ENCODE measurements at places on chromosomes 12 and 14.

GRCh38 chr14:96567289-96567899 lies 65.2 kb downstream of the PAPOLA start:
- peak; percentile 19 for DNase-seq

DNA sequence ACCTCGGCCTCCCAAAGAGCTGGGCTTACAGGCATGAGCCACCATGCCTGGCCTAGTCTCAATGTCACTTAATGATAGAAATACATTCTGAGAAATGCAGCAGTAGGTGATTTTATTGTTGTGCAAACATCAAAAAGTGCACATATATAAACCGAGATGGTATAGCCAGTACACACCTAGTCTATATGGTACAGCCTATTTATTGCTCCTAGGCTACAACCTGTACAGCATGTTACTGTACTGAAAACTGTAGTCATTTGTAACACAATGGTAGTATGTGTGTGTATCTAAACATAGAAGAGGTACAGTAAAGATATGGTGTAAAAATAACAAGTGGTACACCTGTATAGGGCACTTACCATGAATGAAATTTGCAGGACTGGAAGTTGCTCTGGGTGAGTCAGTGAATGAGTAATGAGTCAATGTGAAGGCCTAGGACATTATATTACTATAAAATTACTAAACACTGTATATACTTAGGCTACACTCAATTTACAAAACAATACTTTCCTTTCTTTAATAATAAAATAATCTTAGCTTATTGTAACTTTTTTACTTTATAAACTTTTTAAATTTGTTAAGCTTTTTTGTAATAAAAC lies 166.7 kb upstream of the SYT1 start:
- peak; percentile 28 for DNase-seq

GRCh38 chr14:65170768-65171507 lies 68.6 kb upstream of the MAX start:
- DNase-seq, result peak; percentile 44

- DNase-seq, result no peak
Observed at GRCh38 chr12:19970821-19971220, 397.5 kb upstream of the PDE3A start.

- DNase-seq, result no peak
Observed at GRCh38 chr14:101503431-101504095, 57.7 kb upstream of the DIO3 start.

GRCh38 chr14:98252820-98253219 lies 1019.2 kb downstream of the BCL11B start:
- no peak for DNase-seq

GRCh38 chr14:95322651-95323050 lies 2.9 kb upstream of the CLMN start:
- no peak for DNase-seq

- no peak for DNase-seq
Observed at GRCh38 chr12:102549691-102550090, 69.3 kb upstream of the IGF1 start.

GRCh38 chr14:80700601-80701000 lies 240.9 kb downstream of the CEP128 start:
- DNase-seq, result no peak

DNA sequence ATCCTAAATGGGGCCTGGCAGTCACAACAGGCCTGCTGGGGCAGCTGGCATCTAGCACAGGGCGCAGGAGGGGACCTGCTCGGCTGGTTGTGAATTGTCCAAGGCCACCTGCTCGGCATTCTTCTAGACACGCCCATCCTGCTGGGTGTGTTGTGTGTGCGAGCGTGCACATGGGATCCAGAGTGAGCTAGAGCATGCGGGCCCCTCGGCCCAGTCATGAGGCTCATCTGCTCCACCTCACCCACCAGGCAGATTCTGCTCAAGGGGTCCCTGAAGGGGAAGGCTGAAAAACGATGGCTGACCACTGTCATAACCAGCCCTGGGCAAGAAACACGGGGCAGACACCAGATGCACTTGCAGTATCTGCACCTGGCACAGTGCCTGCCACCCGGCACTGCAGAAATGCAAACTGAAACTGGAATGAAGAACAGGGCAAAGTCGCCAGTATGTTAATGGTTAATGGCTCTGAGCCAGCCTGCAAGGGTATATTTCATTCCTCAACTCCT lies 31.8 kb downstream of the MAX start:
- DNase-seq, result no peak

GRCh38 chr12:22209422-22209821 lies 125.1 kb downstream of the ST8SIA1 start:
- DNase-seq, result no peak

- no peak for DNase-seq
Observed at GRCh38 chr12:57887631-57888408, 41.3 kb upstream of the CTDSP2 start.

DNA sequence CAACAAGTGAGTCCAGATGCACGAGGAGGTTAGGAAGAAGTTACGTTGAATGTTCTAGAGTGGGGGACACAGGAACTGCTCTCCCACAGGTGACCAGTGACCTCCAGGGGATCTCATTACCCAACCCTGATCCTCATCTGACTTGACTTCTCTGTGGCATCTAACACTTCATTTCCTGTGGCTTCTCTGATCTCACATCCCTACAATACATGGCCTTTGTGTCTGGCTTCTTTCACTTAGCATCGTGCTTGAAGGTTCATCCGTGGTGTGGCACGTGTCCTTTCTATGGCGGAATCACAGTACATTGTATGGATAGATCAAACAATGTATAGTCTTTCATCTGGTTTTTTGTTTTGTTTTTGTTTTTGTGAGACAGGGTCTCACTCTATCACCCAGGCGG lies 19.3 kb downstream of the CFAP251 start:
- DNase-seq, result no peak

GRCh38 chr12:14167005-14167628 lies 185.7 kb upstream of the GRIN2B start:
- peak; percentile 67 for DNase-seq

GRCh38 chr14:69259527-69260189 lies at the start of gene GALNT16:
Gene GALNT16, plus strand, starts transcription at chr14:69260158. Its CDS starts 133 bp downstream, at chr14:69260291.
- DNase-seq, result peak; percentile 22

DNA sequence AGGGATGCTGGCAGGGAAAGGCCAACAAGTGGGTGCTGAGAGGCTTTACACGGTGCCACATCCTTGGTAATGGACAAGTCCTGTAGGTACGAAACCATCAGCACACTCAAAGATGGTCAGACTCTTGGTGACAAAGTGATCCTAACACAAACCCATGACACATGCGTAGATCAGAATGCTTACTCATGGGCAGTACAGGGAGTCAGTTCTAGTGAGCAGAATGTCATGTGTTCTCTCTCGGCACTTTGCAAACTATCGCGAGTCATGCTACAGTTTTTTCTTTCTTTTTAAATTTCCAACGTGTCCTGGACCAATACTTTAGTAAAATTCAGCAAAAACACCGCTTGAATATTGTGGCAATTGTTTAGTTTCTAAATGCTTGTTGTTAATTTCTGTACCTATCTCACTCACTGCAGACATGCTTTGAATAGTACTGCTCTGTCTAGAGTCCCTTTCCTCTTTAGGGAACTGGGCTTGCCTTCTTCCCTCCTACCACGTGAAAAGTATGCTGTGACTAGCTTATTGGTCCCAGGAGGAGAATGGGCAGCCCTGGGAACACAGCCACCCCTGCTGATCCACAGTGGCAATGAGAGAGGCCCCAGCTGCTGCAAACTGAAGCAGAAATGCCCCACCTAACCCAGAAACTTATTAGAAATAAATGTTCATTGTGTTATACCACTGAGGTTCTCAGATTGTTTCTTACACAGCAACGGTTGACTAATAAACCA lies 62.4 kb downstream of the UBR7 start:
- DNase-seq, result peak; percentile 71

DNA sequence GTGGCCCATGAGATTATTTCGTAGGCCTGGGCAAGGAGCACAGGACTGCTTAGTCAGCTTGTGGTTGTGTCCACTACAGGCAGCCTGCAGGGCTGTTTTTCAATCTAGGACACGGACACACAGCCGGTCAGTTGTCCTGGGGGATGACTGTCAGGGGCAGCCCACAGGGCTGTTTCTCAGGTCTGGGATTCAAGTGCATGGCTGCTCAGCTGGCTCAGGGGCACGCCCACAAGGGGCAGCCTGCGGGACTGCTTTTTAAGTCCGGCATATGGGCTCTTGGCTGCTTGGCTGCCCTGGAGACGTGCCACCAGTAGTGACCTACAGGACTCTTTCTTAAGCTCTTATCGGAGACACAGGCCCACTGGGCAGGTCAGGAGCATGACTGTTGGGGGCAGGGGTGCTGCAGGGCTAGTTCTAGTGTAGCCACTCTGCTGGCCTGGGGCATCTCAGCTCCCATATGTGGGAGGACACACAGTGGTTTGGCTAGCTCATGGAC lies 26.6 kb upstream of the GTF2A1 start:
- no peak for DNase-seq
